Psoas muscle (tissue), 8 donors: ENCODE measurements at places on chromosomes 16 and 17. TPM values are rescaled to one million over a fixed set of nuclear protein-coding genes. Genes with fewer than 3 reads are reported as not detected.

GRCh38 chr17:55661256-55661758 is 61.4 kb downstream of the TMEM100 start:
- H3K4me1 ChIP-seq = no peaks in the 10 kb centered on the region
- H3K4me3 ChIP-seq = no peak overlapping the region
- no peak for DNase-seq
- no peaks in the 10 kb centered on the region for H3K36me3 ChIP-seq
- H3K27me3 ChIP-seq = no peaks in the 10 kb centered on the region
- H3K27ac ChIP-seq = no peak overlapping the region

- H3K27ac ChIP-seq = no peak overlapping the region
- H3K36me3 ChIP-seq = peaks cover 50% of the 10 kb centered on the region
- H3K27me3 ChIP-seq = no peaks in the 10 kb centered on the region
Observed at GRCh38 chr16:70777973-70778406, 23.0 kb downstream of the VAC14 start.

GRCh38 chr17:44971776-44972483 is 3.8 kb upstream of the C1QL1 start:
- H3K27ac ChIP-seq = no peak overlapping the region
- peaks cover 6% of the 10 kb centered on the region for H3K4me1 ChIP-seq
- peaks cover 16% of the 10 kb centered on the region for H3K27me3 ChIP-seq
- no peak overlapping the region for H3K4me3 ChIP-seq
- DNase-seq = no peak

- H3K27ac ChIP-seq = no peak overlapping the region
- H3K4me3 ChIP-seq = no peak overlapping the region
- peaks cover 15% of the 10 kb centered on the region for H3K4me1 ChIP-seq
- peak; percentile 62 for DNase-seq
- H3K27me3 ChIP-seq = no peaks in the 10 kb centered on the region
Observed at GRCh38 chr17:27549251-27549893, 81.6 kb upstream of the LGALS9 start.

Gene GDPD3
- total RNA-seq = 1.9 TPM

Gene EVI2B
- 1.5 TPM for total RNA-seq

GRCh38 chr17:83122834-83123233 is 43.4 kb downstream of the METRNL start:
- H3K4me3 ChIP-seq = no peak overlapping the region
- no peak for DNase-seq
- H3K4me1 ChIP-seq = no peaks in the 10 kb centered on the region
- no peaks in the 10 kb centered on the region for H3K27me3 ChIP-seq
- H3K36me3 ChIP-seq = no peaks in the 10 kb centered on the region

Gene KCTD11
- total RNA-seq = 5.1 TPM

Gene KRTAP9-4
- total RNA-seq = not detected

DNA sequence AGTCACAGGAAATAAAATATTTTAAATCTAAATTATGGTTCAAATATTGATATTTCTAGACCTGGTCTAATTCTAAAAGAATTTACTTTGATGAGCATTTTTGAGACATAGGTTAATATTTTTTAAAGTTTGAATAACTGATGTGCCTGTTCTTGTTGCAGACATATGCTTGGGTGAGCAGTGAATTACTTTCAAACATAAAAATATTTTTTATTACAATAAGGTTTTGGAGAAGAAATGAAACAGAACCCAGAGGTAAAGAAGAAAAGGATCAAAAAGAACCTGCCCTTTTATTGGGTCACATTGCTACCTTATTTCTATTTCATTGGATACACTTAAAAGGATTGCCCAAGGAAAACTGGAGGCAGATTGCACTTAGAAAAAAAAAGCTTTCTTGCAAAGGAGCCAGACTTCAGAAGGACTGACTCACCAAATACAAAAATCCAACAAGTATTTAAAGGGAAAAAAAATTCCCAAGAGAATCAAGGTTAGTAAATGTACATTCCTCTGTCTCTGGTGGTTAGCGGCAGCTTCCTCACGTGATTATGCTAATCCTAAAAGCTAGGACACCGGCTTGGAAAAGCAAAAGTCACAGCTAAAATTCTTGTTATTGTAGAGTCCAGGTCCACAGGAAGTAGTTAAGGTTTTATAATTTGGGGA is 18.5 kb downstream of the ENPP7 start:
- DNase-seq = no peak
- H3K4me1 ChIP-seq = no peaks in the 10 kb centered on the region
- H3K27ac ChIP-seq = no peak overlapping the region
- no peaks in the 10 kb centered on the region for H3K36me3 ChIP-seq
- no peak overlapping the region for H3K4me3 ChIP-seq
- no peaks in the 10 kb centered on the region for H3K27me3 ChIP-seq

DNA sequence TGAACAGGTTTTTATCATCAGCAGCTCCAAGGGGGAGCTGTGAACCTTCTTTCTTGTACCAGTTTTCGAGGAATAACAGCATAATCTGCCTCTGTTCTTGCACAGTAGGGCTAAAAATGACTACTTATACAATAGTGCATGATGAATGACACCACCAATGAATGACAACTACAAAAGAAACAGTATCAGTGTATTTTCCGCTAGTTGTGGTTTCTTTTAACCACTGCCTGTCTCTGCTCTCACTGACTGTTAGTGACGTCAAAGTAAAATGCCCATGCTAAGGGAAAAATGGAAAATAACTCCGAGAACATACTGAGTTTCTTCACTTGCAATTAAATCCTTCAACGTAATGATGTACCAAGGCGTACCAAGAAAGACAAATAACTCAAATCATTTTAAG is 294.9 kb downstream of the MAP2K6 start:
- H3K4me3 ChIP-seq = no peak overlapping the region

DNA sequence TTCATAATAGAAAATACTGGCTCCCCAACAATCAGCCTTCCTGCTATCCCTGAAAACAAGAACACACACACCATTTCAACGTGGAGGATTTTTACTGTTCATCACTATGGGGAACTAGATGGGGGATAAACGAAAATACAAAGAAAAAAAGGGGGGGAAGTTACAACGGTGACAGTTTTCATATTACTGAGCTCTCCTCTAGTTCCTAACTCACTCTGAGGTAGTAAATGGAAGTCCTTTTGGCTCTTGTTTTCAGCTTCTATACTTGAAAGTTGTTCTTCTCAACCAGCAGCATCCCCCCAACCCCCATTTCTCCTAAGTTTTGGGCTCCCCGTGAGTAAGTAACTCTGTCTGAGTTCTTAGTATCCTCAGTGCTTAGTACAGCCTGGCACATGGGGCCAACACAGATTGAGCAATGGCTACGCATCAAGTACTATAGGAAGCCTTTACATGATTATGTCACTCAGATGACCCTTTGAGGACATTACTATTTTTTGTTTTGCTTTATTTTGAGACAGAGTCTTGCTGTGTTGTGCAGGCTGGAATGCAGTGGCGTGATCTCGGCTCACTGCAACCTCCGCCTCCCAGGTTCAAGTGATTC is 4.2 kb upstream of the CORO7 start:
- DNase-seq = no peak
- no peaks in the 10 kb centered on the region for H3K36me3 ChIP-seq
- no peaks in the 10 kb centered on the region for H3K27me3 ChIP-seq
- peaks cover 5% of the 10 kb centered on the region for H3K4me1 ChIP-seq

- H3K27me3 ChIP-seq = no peaks in the 10 kb centered on the region
- no peaks in the 10 kb centered on the region for H3K36me3 ChIP-seq
- H3K27ac ChIP-seq = no peak overlapping the region
- no peak for DNase-seq
Observed at GRCh38 chr16:35210681-35211433, 1751.4 kb downstream of the TP53TG3F start.

- H3K4me3 ChIP-seq = no peak overlapping the region
- H3K27me3 ChIP-seq = no peaks in the 10 kb centered on the region
- no peaks in the 10 kb centered on the region for H3K4me1 ChIP-seq
- no peak overlapping the region for H3K27ac ChIP-seq
Observed at GRCh38 chr16:9909072-9909825, 273.0 kb downstream of the GRIN2A start.

GRCh38 chr17:50892101-50892776 is 26.1 kb upstream of the TOB1 start:
- H3K36me3 ChIP-seq = no peaks in the 10 kb centered on the region
- no peak overlapping the region for H3K27ac ChIP-seq
- no peak for DNase-seq

GRCh38 chr16:68345958-68346635 is 35.3 kb downstream of the PRMT7 start:
- no peaks in the 10 kb centered on the region for H3K27me3 ChIP-seq
- peaks cover 61% of the 10 kb centered on the region for H3K4me1 ChIP-seq
- no peak for DNase-seq

- H3K36me3 ChIP-seq = no peaks in the 10 kb centered on the region
- no peak overlapping the region for H3K27ac ChIP-seq
- no peaks in the 10 kb centered on the region for H3K4me1 ChIP-seq
- H3K27me3 ChIP-seq = no peaks in the 10 kb centered on the region
Observed at GRCh38 chr17:35892091-35893035, 12.2 kb upstream of the CCL5 start.

DNA sequence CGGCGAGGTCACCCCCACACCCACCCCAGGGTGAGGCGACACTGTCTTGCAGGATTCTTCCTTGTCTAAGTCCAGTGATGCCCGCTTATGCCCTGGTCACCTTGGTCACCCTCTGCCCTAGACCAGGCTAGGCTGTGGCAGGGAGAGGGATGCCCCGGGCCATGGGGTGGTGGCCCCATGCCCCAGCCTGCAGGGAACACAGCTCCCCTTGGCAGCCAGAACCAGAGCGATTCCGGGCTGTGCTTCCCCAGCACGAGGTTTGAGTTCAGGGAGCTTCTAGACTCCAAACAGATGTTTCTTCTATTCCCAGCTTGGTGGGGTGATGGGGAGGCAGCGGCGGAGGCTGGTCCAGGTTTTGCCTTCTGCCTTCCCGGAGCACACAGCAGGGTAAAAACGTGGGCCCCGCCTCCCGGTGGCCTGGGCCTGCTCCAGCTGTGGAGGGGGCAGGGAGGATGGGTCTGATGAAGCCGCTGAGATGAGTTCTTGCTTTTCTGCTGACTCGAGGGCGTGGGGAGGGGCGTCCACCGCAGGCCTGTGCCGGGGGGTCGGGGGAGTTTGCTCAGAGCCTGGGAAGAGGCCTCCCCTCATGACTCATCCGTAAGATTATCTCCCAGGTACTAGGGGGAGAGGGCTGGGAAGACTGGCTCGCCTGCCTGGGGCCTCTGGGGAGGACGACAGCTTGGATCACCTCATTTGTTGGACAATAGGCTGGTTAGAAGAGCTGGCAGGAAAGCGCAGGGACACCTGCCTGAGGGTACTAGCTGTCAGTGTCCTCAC is 15.4 kb downstream of the SMTNL2 start:
- no peaks in the 10 kb centered on the region for H3K27me3 ChIP-seq
- DNase-seq = peak; percentile 92
- H3K27ac ChIP-seq = peak overlapping the region; percentile 84
- H3K4me3 ChIP-seq = peak overlapping the region; percentile 11
- no peaks in the 10 kb centered on the region for H3K36me3 ChIP-seq
- peaks cover 87% of the 10 kb centered on the region for H3K4me1 ChIP-seq

- peaks cover 39% of the 10 kb centered on the region for H3K36me3 ChIP-seq
- no peak overlapping the region for H3K27ac ChIP-seq
- no peaks in the 10 kb centered on the region for H3K27me3 ChIP-seq
- DNase-seq = no peak
- H3K4me3 ChIP-seq = no peak overlapping the region
Observed at GRCh38 chr16:48335961-48336360, 49.3 kb downstream of the SIAH1 start.

Gene PLSCR3
- total RNA-seq = 16.0 TPM

DNA sequence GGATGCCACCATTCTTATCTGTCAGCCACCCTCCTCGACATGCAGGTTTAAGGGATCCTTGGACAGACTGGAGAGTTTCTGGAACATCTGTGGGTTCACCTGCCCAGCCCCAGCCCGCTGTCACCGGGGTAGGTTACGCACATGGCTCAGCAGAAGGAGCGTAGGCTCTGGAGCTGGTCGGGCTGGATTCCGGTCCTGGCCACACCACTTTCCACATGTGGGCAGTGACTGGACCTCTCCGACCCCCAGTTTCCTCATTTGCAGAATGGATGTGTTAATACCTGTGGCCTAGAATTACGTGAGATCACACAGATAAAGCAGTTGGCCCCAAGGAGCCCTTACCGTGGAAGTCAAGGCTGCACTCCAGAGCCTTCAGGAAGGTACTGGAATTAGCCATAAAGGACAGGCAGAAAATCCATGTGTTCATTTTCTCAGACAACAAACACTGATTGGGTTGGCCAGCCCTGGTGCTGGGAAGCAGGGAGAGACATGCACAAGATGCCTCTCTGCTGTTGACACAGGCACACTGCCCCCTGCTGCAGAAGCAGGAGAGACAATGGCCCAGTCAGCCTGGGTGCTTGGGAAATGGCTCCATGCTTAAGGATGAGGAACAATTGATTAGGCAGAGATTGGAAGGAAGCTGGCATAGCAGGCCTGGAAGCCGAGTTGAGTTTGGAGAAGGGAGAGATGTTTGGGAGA is 58.8 kb downstream of the SF3B3 start:
- H3K36me3 ChIP-seq = no peaks in the 10 kb centered on the region
- peaks cover under 1% of the 10 kb centered on the region for H3K4me1 ChIP-seq
- H3K4me3 ChIP-seq = no peak overlapping the region
- DNase-seq = no peak
- H3K27me3 ChIP-seq = no peaks in the 10 kb centered on the region
- H3K27ac ChIP-seq = no peak overlapping the region

GRCh38 chr17:17081304-17081940 is 39.2 kb downstream of the MPRIP start:
- peaks cover 48% of the 10 kb centered on the region for H3K36me3 ChIP-seq
- H3K27ac ChIP-seq = no peak overlapping the region
- no peak for DNase-seq
- H3K4me1 ChIP-seq = peaks cover 63% of the 10 kb centered on the region

DNA sequence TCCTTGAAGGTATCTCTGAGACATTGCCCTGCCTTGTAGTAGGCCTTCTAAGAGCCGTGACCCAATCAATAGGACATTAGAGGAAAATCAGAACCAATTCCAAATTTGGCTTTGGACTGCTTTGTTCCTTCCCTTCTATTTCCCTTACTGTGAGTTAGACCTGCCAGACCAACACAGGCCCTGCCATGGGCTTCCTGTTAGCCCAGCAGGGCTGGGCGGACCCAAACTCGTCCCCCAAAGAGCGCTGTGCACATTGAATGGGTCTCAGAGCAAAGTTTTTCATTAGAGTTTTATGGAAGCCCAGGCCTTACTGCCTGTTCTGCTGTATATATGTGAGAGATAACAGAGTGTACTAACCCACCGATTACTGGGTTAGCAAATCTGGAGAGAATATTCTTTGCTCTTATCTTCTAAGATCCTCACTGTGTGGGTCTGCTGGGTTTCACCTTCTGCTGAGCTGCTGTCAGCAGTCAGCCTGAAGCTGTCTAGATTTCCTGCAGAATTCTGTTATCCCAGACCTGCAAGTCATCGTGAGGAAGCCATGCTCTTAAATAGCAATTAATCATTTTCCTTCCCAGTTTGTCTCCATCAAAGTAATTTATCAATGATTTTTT is 5.7 kb downstream of the ARHGAP44 start:
- no peak for DNase-seq
- no peaks in the 10 kb centered on the region for H3K4me1 ChIP-seq
- peaks cover 2% of the 10 kb centered on the region for H3K27me3 ChIP-seq
- H3K36me3 ChIP-seq = no peaks in the 10 kb centered on the region
- no peak overlapping the region for H3K4me3 ChIP-seq

GRCh38 chr17:69480245-69480644 is 65.7 kb downstream of the MAP2K6 start:
- peak overlapping the region; percentile 59 for H3K4me3 ChIP-seq
- H3K36me3 ChIP-seq = no peaks in the 10 kb centered on the region
- peaks cover 19% of the 10 kb centered on the region for H3K4me1 ChIP-seq
- H3K27ac ChIP-seq = peak overlapping the region; percentile 80
- no peaks in the 10 kb centered on the region for H3K27me3 ChIP-seq

- no peak overlapping the region for H3K4me3 ChIP-seq
- no peaks in the 10 kb centered on the region for H3K36me3 ChIP-seq
- DNase-seq = no peak
Observed at GRCh38 chr17:73519714-73520368, 124.4 kb downstream of the SDK2 start.

Gene NPIPB9
- total RNA-seq = 1.2 TPM

Gene CRAMP1
- total RNA-seq = 12.3 TPM
